ENCODE measurements at places on chromosomes 1 and 21.

DNA sequence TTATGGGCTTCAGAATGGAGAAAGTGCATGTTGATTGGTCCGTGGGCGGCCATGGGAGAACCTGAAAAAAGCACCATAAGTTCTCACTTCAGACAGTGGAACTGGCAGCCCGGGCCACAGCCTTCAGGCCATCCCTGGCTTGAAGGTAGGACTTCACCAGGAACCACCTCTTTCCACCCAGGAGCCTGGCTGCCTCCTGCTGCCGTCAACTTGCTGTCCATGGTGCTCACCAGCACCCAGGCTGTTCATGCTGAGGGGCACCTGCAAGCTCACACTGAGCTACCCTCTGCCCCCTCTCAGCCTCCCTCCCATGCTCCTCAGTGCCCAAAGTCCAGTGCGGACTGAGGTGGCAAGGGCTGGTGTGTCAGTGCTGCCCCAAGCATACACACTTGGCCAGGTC is 12.9 kb upstream of the FNBP1L start:
- DNase-seq, result no peak

DNA sequence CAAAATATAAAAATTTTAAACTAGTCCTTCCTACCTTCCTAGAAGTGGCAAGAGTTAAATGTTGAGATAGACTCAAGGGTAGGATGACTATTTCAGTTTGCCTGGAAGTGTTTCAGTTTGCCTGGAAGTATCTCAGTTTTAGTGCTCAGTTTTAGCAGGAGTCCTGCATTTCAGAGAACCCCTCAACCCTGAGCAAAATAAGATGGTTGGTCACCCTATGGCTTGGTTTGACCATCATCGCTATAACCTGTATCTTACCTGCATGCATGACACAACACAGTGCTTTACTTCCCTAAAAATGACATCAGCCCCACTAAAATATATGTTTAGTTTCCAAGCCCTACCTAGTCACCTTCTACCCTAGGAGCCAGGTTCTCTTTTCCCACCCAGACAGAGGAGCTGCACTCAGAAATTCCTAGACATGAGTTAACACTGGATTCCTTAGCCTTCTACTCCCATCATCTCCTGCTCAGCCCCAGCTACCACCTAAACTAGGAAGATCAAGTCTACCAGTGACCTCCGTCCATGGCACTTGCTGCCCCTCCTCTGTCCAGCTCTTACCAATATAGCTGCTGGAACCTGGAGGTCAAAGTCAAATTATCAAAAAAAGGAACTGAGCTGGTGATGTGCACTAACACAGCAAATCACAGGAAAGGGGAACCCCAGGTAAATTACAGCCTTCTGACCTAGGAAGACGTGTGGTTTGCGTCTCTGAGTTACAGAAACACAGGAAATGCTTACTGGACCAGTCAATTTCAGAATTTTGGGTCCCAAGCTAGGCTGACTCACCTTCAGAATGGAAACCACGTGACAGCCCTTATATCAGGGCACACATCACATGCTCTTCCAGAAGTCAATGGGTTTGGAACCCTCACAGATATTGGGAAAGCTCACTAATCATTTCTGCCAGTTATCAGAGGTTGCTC is 2.2 kb upstream of the G0S2 start:
- DNase-seq, result no peak

GRCh38 chr1:40861224-40862003 is 749 bp downstream of the CITED4 start:
- DNase-seq, result no peak

- DNase-seq, result no peak
Measured at GRCh38 chr1:161092621-161093028, 3.3 kb upstream of the NECTIN4 start.

GRCh38 chr1:216207154-216207553 is 216.1 kb downstream of the USH2A start:
- DNase-seq, result no peak

- DNase-seq, result no peak
Measured at GRCh38 chr1:247840818-247841217, 878 bp downstream of the OR11L1 start.

DNA sequence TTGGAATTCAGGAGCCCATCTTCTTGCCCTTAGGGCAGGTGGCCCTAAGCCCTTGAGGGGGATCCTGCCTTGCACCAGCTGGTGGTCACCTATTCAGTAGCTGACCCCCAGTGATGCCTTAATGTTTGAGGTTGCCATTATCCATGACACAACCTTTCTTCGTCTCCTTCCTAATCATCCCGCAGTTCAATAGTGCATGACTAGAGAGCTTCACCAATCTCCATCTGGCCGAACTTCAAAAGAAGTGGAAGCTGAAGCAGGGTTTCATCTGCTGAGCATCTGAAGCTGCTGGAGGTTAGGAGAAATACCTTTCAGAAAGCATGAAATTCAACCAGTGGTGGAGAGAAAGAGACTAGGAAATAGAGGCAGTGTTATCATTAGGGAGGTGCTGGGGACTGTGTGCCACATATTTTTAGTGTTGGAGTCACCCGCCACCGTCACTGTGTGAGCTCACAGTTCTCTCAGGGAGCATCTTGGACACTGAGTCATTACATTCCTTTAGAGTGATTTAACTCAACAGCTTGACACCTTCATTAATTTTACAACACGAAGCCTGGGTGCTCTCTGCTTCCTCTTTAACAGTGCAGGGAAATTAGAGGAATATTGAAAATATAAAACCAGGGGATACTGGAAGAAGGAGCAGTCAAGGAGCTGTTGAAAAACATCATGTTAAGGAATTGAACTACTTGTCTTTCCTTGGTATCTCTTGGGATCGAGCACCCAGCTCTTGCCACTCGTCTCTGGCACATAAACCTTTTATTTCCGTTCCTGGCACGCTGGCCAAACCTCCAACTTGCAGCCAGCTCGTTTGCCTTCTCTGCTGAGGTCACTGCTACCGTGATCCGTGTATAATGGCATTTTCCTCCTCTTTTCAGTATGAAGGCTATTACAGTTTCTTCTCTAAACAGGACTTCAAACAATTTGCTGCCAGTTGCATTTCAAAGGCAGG is 53.6 kb downstream of the PEX14 start:
- DNase-seq, result no peak

DNA sequence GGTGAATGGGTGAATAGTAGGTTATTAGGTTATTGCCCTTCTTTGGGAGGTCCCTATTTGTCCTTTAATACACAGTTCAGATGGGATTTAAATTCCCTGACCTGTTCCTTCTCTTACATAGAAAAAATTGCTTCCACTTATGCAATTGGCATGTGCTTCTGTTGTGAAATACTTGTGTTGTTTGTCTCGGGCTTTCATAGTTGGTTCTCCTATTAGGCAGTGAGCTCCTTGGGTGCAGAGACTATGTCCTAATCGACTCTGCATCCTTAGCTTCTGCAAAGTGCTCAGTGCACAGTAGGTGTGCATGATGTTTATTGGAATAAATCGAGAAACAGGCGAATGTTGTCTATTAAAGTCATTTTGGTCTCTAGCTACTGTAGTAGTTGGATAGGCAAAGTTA is 1.3 kb upstream of the PDE4B start:
- DNase-seq, result no peak

DNA sequence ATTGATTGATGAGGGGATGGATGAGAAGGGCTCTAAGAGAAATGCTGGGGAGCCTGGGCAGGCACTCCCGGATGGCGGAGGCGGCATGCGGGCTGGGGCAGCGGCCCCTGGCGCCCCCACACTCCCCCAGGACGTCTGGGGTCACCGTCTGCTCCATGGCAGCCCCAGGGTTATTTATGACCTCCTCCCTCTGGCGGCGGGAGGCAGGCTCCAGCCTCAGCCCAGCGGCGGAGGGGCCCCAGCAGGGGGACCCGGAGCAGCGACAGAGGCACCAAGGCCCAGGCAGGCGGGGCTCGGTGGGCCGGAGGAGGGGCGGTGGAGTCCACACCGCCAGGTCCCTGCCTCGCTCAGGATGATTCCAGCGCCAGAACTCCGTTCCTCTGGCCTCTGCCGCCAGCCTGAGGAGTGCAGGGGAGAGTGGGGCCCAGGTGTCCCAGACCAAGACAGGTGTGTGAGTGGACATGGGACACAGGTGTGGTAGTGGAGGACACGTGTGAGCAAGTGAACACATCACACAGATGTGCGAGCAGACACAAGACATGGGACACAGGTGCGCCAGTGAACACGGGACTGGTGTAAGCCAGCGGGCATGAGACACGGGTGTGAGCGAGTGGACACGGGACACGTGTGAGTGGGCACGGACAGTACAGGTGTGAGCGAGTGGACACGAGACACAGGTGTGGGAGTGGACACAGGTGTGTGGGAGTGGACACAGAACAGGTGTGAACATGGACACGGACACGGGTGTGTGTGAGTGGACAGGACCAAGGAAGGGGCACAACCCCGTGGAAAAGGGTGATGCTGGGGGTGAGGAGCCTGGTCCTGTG is 2.5 kb upstream of the SAMD11 start:
- no peak for DNase-seq

- no peak for DNase-seq
Measured at GRCh38 chr21:28177124-28177523, 815.6 kb downstream of the LTN1 start.

DNA sequence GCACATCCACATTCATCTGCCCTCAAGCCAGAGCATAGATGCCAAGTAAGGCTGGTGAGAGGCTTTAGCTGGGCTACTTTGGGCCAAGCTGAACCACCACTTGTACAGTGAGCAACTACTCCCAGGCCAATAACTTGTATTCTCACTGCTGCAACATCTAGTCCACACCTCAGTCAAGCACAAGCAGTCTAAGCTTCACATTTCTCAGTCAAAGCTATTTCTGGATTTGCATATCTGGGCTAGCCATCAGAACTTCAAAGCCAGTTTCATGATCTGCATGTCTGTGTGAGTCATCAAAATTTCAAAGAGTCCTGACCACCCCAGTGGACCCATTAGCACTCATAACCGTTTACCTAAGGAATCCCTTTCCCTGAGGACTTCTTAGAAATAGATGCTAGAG is 77.7 kb upstream of the DIRAS3 start:
- no peak for DNase-seq

GRCh38 chr1:222073307-222073995 is 331.6 kb upstream of the DUSP10 start:
- DNase-seq, result no peak

- no peak for DNase-seq
Measured at GRCh38 chr1:185495898-185496297, 178.9 kb upstream of the IVNS1ABP start.

DNA sequence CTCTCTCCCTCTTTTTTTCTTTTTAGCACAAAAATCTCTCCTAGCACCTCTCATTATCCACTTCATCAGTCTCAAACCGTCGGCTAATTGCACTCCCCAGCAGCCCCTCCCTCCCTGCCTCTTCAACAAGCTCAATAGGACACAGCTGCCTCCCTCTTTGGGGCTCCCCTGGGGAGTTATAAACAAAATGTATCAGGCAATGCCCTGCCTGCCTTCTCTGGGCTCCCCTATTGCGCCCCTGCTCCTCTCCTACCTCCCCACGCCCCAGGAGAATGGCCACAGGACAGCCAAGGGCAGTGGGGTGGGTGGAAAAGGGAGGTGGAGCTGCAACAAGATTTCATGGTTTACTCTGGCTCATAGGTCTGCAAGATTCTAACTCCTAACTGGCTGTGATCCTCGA is 147.1 kb upstream of the GRIK3 start:
- DNase-seq, result peak; percentile 42

- DNase-seq, result no peak
Measured at GRCh38 chr1:145730900-145731299, 11.6 kb downstream of the CD160 start.

- no peak for DNase-seq
Measured at GRCh38 chr1:233079574-233079973, 129.2 kb downstream of the NTPCR start.

DNA sequence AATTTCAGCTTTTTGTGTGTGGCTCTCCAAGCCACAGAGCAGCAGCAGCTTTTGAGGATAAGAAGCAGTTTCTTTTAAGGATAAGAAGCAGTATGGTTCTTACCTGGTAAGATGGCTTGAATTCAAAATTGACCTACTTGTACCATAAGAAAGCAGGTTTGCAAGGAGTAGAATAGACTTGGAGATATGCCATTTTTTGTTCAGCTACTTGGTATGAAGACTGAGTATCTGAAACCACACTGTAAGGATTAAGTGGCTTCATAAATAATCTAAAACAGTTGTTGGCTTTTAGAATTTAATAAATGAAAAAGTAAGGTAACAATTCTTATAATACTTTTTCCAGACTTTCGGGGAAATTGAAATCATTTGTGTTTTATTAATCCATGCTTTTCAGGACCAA is 74.2 kb downstream of the ATF6 start:
- no peak for DNase-seq

DNA sequence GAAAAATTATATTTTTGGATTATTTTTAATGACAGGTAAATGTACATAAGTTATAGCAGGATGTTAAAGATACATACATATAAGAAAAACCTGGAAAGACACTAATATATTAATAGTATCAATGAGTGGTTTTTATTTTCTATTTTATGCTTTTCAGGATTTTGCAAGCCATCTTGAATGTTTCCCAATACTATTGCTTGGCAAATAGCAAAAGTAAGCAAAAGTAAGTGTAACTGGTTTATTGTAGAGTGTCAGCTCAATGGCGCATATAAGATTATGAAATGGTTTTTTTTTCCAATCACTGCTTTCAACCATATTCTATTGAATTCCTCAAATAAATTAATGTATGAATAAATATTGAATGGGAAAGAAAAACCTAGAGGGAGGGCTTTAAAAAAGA is 36.4 kb downstream of the ZNF684 start:
- DNase-seq, result no peak

GRCh38 chr1:9655836-9656235 is 4.3 kb downstream of the PIK3CD start:
- no peak for DNase-seq

DNA sequence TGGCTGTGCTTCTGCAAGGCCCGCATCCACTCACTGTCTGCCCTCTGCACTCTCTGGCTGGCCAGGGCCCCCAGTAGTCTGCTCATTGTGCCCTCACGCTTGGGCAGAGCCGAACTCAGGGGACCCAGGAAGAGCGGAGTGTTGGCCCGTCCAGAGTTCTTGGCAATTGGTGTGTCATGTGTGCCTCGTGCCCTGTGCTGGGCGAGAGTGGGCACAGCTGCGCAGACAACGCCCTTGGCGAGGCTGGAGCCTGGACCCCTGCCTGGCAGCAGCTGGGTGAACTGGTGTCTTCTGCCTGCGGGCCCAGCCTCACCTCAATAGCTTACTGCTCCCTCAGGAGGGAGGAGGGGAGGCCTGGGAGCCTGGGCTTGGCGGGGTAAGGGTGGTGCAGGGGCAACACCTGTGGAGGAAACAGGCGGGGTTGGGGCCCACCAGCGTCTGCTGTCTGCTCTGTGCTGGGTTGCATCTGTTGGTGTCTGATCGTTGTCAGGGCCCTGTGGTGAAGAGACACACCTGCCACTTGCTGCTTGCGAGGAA is 2.1 kb downstream of the GUK1 start:
- no peak for DNase-seq

- no peak for DNase-seq
Measured at GRCh38 chr1:75338616-75339483, 204.7 kb downstream of the LHX8 start.

- DNase-seq, result peak; percentile 42
Measured at GRCh38 chr1:209106237-209106741, 477.2 kb upstream of the CAMK1G start.

GRCh38 chr1:70586046-70586445 is 175.0 kb downstream of the CTH start:
- DNase-seq, result no peak

All from NCI-H2107 (cell line).